ENCODE measurements at places on chromosomes 3 and 15.

GRCh38 chr3:134666466-134666865 lies 15.6 kb upstream of the KY start:
- no peak for DNase-seq

GRCh38 chr15:42072141-42072685 lies 22.1 kb downstream of the PLA2G4D start:
- no peak for DNase-seq

- no peak for DNase-seq
Observed at GRCh38 chr3:22360970-22361369, 610.0 kb upstream of the ZNF385D start.

- no peak for DNase-seq
Observed at GRCh38 chr15:90881181-90881977, 2.9 kb upstream of the FES start.

DNA sequence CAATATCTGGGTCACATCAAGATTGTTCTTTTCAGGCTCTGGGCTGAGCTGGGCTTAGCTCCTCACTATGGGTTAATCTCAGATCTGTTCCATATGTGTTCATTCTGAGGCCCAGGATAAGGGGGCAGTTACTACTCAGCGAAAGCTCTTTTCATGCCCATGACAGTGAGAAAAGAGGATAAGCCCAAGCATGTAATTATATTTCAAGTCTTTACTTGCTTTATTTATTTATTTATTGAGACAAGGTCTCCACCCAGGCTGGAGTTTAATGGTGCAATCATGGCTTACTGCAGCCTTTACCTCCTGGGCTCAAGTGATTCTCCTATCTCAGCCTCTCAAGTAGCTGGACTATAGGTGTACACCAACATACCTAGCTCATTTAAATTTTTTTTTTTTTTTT lies 44.7 kb upstream of the SELENOK start:
- DNase-seq: no peak

- no peak for DNase-seq
Observed at GRCh38 chr3:69490971-69491370, 105.1 kb upstream of the FRMD4B start.

GRCh38 chr3:43194490-43195114 lies 88.7 kb upstream of the POMGNT2 start:
- DNase-seq: no peak

DNA sequence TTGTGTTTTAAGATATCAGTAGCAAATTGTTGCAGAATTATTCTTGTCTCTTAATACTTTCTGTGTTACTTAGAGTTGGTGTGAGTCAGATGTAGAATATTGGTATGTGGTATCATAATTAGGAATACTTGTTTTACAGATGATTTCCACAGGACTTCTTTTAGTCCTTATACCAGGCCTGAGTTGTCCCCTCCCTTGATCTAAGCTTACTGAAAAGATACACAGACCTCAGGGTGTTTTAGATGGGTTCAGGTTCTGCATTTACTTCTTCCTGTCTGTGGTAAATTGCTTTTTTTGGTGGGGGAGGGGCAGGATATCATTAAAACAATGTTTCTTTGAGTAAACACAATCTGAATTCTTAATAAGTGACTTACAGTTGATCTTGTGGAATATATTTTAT lies 14.2 kb downstream of the DZIP3 start:
- no peak for DNase-seq

- DNase-seq: no peak
Observed at GRCh38 chr3:182905623-182906022, 74.7 kb downstream of the DCUN1D1 start.

GRCh38 chr15:92606126-92606835 lies 49.3 kb downstream of the FAM174B start:
- DNase-seq: no peak

DNA sequence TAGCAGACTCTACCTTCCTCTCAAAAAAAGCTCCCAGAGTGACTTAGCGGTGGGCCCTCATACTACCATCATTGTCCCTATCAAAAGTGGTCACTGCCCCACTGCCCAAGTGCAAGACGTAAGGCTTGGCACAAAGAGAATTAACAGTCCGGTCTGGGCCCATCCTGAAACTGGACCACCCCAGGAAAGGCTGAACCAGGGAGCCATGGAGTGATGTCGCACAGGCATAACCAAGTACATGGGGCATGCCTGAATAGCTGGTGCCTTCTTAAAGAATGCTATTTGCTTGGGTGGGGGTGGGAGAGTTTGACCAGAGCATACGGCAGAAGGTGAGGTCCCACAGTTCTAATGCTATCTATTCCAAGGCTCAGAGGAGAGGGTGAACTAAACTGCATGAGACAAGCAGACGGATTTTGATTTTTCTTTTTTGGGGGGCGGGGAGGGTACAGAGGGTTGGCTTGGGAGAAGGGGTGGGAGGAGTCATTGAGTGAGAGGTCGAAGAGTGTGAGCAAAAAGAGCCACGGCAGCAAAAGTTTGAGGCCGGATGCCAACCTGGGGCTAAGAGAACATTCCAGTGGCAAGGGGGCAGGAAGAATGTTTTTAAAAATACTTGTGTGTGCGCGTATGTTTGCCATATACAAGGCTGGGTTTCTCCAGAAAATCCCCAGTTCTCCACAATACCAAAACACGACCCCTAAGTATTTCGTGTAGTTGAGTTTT lies 50.2 kb downstream of the FAM174B start:
- DNase-seq: no peak

- no peak for DNase-seq
Observed at GRCh38 chr3:114022145-114022802, 34.1 kb downstream of the CCDC191 start.

DNA sequence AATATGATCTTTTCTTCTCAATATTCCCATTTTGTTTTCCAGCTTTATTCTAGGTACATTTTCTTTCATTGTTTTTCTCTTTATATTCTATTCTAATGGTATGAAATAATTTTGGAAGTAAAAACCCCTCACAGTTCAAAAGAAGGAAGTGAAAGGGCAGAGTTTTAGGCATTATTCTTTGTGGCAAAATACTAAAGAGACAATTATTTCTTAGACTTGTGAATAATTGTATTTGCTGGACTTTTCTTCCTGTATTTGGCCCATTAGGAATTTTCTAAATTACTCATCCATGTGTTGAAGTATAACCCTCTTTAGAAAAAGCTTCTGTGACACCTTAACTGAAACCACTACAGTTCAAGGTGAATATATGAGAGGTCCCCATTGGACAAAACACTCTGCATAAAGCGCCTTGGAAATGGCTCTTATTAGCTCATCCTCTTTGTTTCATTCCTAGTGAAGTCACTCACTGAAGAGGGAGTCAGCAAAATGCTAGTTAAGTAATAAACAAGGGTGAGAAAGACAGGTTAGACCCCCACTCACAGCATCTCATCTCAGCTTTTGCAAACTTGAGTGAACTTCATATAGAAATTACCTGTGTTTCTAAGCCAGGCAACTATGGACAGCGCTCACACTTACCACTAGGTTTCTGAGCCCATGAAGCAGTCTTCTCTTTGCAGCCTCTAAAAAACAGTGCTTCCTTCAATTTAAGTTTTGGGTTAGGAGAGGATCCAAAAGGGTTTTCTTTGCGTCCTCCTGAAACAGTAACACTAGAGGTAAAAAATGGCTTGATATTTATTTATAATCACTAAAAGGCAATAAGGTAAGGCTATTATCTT lies 327.5 kb downstream of the ARPP21 start:
- DNase-seq: no peak

DNA sequence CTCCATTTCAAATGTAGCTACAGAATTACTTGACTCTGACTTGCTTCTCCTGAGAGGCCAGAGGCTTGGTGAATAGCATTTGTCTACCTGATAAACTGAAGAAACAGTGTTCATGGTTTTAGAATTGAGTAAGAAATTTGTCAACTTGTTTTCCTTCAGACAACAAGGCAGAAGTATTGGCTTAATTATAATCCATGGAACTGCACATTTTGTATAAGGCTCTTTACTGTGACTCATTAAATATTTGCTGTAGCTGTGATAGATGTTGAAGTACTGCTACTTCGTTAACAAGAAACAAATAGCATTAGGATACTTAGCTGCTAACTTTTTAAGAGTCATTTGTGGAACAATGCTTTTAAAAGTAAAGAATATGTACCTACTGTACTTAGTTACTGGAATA lies 4.6 kb downstream of the UNC13C start:
- DNase-seq: no peak

GRCh38 chr3:177751770-177752169 lies 554.5 kb upstream of the TBL1XR1 start:
- no peak for DNase-seq

DNA sequence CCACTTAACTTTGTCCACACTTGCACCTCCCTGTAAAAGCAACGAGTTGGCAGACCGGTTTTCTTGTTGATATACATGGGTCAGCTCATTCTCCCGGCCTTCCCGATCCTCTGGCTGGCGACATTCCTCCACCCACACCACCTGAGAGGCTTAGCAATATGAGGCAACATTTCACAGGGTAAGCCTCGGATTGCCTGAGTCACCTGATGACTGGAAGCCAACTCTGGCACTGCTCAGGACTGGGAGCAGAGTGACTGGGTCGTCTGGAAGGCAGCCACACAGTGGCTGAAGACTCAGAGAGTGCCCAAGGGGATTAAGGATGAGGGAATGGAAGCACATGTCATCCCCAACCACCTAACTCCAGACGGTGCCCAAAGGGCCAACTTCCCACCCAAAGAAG lies 9.8 kb downstream of the HOMER2 start:
- no peak for DNase-seq

DNA sequence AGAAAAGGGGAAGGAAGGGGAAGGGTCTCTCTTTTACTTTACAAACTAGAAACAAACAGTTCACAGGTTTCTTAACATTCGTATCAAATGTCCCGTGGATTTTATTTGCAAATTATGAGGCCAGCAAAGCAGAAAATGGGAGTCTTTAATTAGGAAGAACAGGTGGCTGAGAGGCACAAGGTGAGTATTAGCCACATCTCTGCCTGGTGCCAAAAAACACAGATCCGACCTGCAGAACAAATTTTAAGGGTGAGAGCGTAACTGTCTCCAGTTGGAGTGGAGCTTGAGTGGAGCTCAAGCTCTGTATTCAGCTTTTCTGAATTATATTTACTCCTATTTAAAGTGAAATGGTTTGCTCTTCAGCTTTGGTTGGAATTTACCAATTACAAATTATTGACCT lies 1004.9 kb downstream of the FHIT start:
- no peak for DNase-seq

GRCh38 chr3:6560259-6560658 lies 300.7 kb upstream of the GRM7 start:
- no peak for DNase-seq

DNA sequence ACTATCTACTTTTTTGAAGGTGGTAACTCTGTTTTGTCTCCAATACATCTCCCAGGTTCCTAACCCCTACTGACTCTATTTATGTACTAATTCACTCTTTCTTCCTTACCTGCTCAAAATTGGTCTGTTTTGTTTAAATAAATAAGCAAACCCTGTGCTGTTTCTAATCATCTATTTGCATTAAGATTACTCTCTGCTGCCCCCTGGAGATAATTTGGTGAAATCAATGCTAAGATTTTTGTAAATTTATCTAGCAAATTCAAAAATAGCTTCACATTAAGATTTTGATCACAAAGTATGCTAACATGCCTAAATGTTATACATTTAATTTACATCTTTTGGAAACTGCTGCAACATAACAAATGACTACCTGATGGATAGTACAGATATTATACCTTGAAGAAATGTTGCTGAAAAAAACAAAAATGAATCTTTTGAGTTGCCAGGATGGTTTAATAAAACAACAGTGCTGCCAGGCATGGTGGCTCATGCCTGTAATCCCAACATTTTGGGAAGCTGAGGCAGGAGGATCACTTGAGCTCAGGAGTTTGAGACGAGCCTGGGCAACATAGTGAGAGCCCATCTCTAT lies 4.4 kb upstream of the CD200R1 start:
- no peak for DNase-seq

DNA sequence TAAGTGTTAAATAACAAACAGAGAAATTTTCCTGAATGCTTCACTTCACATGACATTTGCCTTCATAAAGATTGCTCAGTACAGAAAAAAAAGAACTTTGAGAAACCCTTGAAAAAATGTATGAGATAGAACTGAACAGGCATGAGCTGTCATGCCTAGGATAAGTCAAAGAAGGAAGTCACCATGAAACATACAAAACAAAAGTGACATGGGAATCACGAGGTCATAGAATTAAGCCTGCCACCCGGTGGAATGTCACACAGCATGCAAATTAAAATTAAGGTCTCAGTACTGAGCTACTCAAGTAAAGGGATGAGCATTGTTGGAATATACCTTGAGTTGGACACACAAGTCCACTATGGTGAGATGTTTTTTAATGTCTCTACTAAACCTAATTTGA lies 652.5 kb upstream of the NECTIN3 start:
- DNase-seq: no peak

DNA sequence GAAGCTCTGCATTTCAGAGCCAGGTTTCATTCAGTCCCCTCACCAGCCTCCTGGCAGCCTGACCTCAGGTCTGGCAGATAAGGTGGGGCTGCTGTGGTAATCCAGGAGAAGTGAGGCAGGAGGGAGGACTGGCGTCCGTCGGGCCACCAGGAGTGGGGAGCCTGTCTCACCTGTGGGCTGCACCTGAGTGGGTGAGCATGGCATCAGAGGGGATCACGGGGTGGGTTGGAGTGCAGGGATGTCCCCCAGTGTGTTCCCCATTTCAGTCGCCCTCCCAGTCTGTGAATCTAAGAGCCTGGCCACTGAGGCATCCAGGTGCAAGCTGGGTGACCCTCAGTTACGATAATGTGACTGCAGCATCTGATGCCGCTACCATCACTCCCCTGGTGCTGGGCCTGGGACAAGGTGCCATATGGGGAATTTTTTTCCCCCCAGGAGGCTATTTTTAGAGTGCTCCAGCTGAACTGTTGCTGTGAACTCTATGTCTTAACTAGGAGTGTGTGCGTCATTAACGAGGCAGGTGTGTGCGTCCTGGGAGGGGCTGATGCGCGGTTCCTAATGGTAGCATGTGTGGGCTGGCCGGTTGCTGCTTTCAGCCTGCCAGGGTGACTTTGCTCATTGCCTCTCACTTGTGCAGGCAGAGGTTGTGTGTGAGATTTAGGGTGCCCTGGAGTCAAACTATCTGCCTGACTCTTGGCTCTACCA lies 165.2 kb downstream of the SLCO3A1 start:
- DNase-seq: no peak

DNA sequence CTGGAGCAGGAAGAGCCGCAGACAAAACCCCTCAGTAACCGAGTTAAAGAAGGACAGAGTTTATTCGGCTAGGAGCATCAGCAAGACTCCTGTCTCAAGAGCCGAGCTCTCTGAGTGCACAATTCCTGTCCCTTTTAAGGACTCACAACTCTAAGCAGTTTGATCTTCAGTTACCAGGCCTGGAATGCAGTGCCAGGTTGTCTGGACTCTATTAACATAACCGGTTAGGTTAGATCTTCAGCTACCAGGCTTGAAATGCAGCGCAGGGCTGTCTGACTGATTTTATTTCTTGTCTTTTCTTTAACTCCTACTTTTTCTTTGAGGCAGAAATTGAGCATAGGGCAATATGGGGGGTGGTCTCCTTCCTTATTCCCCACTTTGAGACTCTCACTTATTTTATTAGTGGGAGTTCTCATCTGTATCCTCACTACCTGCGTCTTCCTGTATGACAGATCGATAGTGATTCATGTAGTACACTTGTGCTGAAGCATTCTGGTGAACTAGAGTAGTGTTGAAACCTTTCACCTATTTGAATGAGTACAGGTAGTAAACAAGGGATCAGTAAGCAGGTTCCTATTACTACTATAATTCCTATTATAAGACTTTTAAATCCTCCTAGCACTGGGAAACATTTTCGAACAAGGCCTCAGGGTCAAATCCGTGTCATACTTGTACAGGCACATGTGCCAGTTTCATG lies 325.0 kb downstream of the CGGBP1 start:
- no peak for DNase-seq

GRCh38 chr3:169509780-169510692 lies 153.5 kb downstream of the MECOM start:
- no peak for DNase-seq

All from stimulated activated CD4-positive, alpha-beta T cell treated with anti-CD3 and anti-CD28 coated beads, Interleukin-15, amount 100 ng/mL, for 1 hour (primary cell).